ENCODE measurements at places on chromosomes 7 and 10. TPM values are rescaled to one million over a fixed set of nuclear protein-coding genes. Genes with fewer than 3 reads are reported as not detected.

GRCh38 chr7:106127984-106128780, 16.1 kb upstream of the SYPL1 start:
- DNase-seq: no peak

Gene NPTX2
- 90.5 TPM for polyA plus RNA-seq

- DNase-seq: peak; percentile 57
Measured at GRCh38 chr7:129222064-129222463, 2.8 kb upstream of the AHCYL2 start.

Gene DNAJB9
- polyA plus RNA-seq: 13.5 TPM

Gene OR2F2
- not detected for polyA plus RNA-seq

GRCh38 chr7:30705596-30705995, 23.3 kb upstream of the CRHR2 start:
- no peak for DNase-seq

DNA sequence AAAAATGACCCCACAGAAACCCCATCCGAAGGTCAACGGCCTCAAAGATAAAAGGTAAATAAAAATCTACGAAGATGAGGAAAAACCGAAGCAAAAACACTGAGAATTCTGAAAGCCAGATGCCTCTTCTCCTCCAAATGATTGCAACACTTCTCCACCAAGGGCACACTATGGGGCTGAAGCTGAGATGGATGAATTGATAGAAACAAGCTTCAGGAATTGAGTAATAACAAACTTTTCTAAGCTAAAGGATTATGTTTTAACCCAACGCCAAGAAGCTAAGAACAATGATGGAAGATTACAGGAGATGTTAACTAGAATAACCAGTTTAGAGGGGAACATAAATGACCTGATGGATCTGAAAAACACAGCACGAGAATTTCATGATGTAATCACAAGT, 127.8 kb downstream of the MACC1 start:
- no peak for DNase-seq

GRCh38 chr10:59047180-59047579, 129.3 kb upstream of the PHYHIPL start:
- no peak for DNase-seq

DNA sequence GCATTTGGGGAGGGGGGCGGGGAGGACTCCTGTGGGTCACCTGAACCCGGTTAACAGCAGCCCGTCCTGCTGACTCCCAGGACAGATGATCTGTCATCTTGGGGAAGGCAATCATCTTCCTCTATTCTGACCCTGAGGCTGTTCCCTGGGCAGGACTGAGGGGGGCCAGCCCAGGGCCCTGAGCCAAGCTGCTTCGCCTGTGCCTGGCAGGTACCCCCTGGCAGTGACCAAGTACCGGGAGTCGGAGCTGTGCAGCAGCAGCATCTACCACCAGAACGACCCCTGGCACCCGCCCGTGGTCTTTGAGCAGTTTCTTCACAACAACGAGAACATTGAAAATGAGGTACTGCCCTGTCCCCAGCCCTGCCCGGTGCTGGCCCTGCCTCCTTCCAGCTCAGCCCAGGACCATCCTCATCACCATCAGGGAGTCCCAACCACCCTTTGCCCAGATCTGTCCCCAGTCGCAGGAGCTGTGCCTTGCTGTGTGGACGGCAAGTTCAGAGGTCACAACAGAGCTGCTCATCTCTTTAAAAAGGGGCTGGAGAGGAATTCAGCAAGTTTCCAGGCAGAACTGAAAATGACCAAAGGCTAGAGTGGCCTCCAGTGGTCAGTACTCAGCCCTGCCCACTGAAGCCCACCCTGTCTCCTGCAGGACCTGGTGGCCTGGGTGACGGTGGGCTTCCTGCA, 8.1 kb downstream of the AOC1 start:
- DNase-seq: no peak

- DNase-seq: no peak
Measured at GRCh38 chr7:3695602-3696001, 394.6 kb downstream of the SDK1 start.

Gene SCRN1
- polyA plus RNA-seq: 142 TPM

DNA sequence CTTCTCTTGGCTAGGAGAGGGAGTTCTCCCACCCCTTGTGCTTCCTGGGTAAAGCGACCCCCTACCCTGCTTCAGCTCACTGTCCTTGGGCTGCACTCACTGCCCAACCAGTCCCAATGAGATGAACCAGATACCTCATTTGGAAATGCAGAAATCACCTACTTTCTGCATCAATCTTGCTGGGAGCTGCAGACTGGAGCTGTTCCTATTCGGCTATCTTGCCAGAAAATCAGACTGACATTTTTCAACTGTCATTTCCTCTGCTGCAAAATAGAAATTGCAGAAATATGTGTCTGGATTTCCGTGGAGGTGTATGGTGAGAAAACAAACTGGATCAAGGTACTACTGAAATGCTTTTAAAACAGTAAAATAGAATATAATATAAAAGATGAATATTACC, 43.0 kb upstream of the CYP2C18 start:
- DNase-seq: no peak
